KBM-7 (cell line): ENCODE measurements at places on chromosomes 2 and 18.
A peak's percentile ranks its signal among the peaks of the same experiment; 100 is the strongest.

DNA sequence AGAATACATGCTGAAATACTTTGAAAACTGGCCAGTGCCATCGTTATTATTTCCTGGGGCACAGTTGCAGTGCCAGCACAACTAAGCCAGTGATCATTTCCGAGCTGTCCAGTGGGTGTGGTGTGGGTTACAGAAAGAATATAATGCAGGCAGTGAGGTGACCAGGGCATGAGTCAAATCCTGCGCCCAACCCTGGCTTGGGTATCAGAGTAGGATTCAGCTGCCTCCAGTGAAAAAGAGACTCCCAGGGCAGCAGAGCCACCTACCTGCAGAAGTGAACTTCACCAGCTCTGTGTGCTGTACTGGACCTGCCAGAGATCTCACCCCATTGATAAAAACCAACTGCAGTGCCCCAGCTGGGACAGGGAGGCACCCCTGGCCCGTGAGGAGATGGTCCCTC is 18.0 kb downstream of the SLC9A2 start:
- no peak for DNase-seq

DNA sequence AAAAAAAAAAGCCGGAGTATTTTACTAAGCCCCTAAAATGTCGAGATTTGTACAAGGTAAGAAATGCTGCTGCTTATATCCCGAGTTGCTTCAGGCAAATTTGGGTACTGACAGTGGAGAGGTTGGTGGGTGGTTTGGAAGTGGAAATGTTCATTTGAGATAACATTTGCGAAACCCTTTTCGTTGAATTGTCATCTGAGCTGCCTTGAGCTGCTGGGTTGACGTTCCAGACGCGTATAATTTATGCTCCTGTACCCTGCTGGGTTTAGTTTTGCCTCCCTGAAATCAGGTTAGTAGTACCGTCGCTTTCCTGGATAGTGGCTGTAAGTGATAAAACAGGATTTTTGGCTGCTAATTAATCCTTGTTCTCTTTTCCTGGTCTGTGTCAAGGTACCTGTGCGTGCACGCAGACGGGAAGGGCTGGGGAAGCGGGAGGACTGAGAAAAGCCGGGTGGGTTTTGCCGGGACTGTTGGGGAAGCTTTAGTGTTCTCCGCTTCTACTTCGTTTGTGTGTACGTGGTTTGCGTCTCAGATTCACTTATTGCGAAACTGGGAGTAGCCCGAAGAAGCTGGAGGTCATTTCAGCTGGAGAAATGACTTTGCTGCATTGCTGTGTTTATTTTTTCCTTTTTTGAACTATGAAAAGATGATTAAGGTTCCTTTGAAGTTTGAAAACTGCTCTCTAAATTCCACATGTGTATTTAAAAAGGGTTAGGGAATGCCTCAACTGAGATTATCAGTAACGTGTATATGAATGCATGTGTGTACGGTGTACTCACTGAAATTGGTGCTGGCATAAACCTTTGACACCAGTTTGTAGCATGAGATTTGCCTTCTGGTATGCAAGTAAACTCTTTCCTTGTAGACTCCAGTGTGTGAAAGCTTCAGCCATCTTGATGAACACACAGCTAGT is 709 bp downstream of the UGP2 start:
- peak; percentile 57 for DNase-seq

GRCh38 chr2:79627237-79627636 is 114.4 kb downstream of the CTNNA2 start:
- DNase-seq = peak; percentile 94

GRCh38 chr2:172307800-172308199 is 119.6 kb upstream of the ITGA6 start:
- peak; percentile 77 for DNase-seq

GRCh38 chr2:17271416-17271815 is 246.8 kb downstream of the RAD51AP2 start:
- DNase-seq = no peak

DNA sequence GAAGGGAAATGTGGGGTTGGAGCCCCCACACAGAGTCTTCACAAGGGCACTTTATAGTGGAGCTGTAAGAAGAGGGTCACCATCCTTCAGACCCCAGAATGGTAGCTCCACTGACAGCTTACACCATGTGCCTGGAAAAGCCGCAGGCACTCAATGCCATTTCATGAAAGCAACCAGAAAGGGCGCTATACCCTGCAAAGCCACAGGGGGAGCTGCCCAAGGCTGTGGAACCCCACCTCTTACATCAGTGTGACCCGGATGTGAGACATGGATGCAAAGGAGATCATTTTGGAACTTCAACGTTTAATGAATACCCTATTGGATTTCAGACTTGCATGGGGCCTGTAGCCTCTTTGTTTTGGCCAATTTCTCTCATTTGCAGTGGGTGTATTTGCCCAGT is 694.7 kb downstream of the CBLN2 start:
- peak; percentile 0 for DNase-seq

GRCh38 chr2:199111458-199111857 is 346.3 kb downstream of the SATB2 start:
- DNase-seq = no peak

DNA sequence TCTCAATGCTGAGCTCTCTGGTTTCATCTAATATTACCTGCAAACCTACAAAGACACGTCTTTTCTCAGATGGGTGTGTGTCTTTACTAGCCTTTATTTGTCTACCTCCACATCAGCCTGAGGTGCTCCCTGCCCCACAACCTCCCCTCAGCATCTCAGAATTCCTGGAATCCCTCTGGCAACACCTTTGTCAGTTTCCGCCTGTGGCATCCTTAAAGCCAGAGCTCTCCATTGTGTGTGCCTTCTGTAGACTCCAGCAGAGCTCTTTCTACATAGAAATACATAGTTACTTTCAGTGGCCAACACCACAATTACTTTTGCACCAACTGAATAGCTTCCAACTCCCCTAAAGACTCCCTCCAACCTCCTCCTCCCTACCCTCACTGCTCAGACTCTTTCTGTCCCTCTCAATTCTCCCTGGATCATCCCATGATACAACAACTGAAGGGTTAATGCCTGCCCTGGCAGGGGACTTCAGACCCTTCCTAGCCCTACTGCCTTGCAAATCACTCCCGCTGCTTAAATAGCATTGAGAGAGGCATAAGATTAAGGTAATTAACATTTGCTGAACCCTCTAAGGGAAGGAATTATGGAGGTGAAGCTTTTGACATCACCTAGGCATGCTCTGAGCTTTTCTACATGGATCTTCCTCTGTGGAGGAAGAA is 39.6 kb upstream of the RMDN2 start:
- DNase-seq = no peak

- no peak for DNase-seq
Measured at GRCh38 chr2:12455661-12456060, 261.1 kb upstream of the TRIB2 start.

DNA sequence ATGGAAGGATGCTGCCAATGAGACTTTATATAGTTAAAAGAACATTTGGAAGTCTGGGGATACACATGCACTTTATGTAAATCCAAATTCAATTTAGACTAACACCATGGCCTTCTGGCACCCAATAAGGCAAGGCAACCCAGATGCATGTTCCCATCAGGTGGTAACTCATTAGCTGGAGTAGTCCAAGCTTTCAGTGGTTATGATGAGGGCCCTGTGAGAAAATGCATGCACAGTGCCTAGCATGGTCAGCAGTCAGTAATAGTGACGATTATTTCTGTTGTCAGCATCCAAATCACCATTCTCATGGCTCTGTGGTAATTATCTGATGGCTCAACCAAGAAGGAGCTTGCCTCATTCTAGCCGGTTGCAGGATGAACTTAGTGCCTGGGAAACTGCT is 70.3 kb upstream of the CTLA4 start:
- DNase-seq = no peak

GRCh38 chr2:219218217-219218731 is 484 bp downstream of the ABCB6 start:
- no peak for DNase-seq

GRCh38 chr2:159695795-159696448 is 16.4 kb upstream of the MARCHF7 start:
- DNase-seq = peak; percentile 57

DNA sequence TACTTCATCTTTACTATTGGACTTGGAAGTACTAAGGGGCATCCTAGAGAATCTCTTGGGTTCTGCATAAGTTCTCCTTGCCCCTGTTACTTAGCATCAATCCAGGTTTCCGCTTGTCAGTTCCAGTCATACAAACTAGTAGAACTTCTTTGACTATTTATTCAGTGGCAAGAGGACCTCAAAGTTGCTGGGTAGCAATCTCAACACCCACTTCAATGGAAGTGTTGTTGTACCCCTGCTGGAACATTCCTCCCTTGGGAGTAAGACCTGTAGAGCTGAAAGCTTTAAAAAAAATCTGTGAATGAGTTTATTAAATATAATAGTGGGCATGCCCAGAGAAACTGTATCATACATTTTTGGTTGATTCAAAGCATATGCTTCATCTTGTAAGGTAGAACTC is 27.0 kb downstream of the BIRC6 start:
- no peak for DNase-seq

DNA sequence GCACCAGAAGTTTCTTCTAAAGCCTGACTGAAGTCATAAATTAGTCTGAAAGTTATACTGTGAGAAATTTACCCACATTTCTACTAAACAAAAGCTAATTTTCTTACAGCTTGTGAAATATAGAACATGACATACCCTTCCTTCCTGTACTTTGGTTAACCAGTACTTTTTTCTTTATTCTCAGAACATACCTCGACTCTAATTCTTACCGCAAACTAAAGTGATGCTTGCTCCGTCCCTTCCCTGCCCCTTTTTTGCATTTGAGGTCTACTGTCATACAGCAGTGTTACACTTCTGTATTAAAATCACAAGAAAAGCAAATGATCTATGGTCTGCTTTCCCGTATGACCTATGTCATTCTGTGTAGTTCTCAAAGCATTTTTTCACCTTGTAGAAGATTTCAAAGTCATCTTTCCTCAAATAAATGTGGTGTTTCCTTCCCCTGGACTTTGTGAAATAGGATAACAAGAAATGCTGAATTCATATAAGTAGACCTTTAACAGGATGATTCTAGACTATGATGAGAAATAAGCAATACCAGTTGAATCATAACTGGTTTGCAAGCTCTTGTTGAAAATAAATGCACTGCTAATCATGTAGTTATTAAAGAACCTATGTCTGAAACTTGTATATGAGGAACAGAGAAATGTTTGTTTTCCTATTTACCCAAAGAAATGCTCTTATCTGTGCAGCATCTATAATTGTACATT is 30.4 kb downstream of the CYTIP start:
- no peak for DNase-seq

GRCh38 chr2:240213476-240214421 is 73.3 kb upstream of the OTOS start:
- DNase-seq = no peak

GRCh38 chr2:195759877-195760276 is 102.9 kb downstream of the SLC39A10 start:
- DNase-seq = no peak

GRCh38 chr2:207491086-207491485 is 38.7 kb upstream of the CREB1 start:
- DNase-seq = no peak

DNA sequence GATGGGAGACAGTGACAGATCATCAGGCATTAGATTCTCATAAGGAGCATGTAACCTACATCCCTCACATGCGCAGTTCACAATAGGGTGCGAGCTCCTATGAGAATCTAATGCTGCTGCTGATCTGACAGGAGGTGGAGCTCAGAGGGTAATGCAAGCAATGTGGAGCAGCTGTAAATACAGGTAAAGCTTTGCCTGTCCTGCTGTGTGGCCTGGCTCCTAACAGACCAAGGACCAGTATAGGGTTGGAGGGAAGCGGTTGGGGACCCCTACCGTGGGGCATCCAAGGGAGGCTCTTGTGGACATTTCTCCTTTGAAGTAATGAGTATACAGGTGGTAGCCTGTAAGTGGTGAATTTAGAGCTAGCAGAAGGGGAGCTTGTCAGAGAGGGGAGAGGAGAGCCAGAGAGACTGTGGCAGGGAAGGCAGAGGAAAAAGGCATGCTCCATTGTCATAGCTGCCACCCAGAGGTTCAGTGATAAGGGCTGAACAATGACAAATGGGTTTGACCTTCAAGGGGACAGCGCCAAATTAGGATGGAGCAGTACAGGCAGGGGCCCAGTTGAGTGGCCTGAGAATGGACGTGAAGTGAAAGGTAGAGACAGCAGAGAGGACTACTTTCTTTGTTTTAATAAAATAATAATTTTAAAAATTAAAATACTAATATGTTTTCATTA is 15.2 kb upstream of the TMBIM1 start:
- DNase-seq = no peak

DNA sequence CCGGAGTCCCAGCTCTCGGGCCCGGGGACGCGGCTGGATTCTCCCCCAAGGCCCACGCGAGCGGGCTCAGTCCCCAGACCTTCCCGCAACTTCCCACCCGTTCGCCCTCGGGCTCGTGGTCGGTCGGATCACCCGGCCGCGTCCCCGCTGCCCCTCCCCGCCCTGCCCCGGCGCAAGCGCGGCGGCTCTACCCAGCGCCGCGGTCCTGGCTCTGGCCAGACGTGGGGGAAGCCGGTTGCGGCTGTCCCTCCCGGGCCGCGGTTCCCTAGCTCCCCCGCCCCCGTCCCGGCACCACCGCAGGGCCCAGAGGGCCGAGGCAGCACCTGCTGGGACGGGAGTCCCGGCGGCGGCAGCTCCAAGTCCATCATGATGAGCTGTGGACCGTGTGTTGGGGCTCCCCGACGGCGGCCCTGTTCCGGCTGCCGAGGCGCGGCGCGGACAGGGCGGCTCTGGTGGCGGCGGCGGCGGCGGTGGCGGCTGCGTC is 276 bp downstream of the NFE2L2 start:
- DNase-seq = no peak

GRCh38 chr18:31738460-31739407 is 21.9 kb downstream of the SLC25A52 start:
- no peak for DNase-seq

- DNase-seq = no peak
Measured at GRCh38 chr2:25169073-25169470, 692 bp upstream of the POMC start.

DNA sequence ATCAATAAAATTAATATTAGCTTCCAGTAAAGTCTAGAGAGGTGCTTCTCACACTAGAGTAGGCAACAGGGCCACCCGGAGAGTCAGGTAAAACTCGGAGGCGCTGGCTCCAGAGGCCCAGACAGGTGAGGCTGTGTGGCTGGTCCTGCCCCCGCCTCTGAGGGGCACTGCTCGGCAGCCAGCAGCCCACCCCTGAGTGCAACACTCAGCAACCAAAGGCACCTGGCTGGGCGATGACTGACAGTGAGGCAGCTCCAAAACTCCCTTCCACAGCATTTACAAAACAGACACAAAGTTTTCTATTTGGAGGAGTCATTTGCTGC is 138.8 kb upstream of the ID2 start:
- DNase-seq = no peak

GRCh38 chr18:5974696-5975095 is 79.4 kb upstream of the TMEM200C start:
- DNase-seq = no peak

- no peak for DNase-seq
Measured at GRCh38 chr2:217628061-217628460, 374.7 kb downstream of the TNS1 start.

GRCh38 chr18:80026363-80026762 is 7.9 kb upstream of the RBFA start:
- no peak for DNase-seq

DNA sequence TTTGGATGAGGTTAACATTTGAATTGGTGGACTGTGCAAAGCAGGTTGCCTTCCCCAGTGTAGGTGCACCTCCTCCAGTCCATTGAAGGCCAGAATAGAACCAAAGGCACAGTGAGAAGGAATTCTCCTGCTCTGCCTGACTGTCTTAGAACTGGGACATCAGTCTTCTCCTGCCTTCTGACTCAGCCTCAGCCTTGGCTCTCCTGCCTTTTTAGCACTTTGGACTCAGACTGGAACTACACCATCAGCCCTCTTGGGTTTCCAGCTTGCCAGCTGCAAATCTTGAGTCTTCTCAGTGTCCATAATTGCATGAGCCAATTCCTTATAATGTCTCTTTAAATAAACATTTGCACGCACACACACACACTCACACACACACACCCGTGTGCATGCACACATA is 8.0 kb upstream of the TMEM177 start:
- no peak for DNase-seq
